ENCODE measurements at places on chromosomes 6 and 20.

DNA sequence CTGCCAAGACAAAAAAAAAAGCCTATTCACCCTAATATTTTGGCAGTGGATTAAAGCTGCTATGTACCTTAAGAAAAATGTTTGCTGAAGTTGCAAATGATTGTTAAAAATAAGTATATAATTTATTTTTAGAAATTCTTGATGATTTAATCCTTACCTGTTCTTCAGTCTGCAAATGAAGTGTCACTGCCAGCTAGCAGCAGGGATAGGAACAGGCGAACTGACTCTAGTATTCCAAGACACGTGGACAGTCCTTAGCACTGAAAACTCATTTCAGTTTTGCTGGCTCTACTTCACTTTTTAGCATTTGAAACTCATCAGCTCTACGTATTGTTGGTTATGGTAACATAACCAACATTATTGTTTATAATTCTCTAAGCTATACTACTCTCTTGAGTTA, 204.4 kb upstream of the ID4 start:
- DNase-seq, result no peak

DNA sequence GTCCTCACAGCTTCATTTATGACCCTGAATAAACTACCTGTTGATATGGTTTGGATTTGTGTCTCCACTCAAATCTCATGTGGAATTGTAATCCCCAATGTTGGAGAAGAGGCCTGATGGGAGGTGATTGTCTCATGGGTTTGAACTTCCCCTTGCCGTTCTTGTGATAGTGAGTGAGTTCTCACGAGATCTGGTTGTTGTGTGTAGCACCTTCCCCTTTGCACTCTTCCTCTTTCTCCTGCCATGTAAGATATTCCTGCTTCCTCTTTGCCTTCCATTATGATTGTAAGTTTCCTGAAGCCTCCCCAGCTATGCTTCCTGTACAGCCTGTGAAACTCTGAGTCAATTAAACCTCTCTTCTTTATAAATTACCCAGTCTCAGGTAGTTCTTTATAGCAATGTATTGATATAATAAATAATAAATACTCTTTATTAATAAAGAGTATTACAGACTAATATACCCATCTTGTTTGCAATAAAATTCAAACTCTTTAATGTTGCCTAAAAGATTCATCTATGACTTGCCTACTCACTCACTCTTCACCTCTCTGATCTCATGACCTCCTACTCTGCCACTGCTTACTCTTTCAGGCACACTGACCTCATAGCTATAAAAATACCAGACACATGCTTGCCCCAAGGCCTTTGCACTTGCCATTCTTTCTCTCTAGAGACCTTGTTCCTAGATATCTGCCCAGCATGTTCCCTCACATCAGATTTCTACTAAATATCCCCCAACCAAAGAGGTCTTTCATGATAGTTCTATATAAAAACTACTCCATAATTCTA, 256.4 kb upstream of the MARCKS start:
- peak; percentile 80 for DNase-seq

DNA sequence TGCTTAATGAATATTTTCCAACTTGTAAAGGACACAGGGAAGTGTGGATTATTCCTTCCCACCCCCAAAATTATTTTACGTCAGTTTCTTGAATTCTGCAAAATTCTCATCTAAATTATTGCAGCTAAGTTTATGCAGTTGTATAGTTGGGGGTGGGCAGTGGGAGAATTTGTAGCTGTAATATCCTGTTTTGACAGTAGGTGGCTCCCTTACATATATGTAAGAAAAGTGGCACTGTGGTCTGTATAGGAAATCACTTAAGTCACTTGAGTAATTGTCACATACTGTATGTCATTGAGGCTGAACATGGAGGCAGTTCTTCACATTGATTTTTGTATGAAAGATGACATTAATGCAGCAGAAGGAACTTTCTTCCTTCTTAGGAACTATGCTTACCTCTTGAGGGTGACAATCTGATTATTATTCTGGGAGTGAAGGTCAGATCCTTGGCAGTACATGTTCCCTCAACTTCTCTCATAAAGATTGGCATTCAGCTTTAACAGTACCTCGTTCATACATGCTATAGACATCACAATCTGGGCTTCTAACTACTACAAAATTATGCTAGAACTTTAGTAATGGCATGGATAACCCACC, 14.6 kb upstream of the CFAP206 start:
- DNase-seq, result peak; percentile 85

DNA sequence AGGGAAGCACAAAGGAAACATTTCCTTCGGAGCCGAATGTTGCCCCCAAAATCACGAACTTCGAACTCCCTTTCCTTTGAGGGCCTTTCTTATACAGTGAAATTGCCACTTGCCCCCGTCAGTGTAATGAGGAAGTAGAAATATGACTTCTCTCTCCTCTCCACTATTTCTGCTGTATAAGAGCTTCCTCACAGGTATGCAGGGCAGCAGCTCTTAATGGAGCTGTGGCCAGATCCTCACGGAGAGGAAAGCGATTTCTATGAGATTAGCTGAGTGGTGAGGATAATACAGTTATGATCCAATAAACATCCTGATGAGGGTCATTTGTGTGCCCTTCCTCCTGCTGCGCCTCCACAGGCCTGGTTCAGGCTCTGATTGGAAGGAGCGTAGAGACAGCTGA, 10.8 kb upstream of the CPNE5 start:
- no peak for DNase-seq

GRCh38 chr6:75657327-75657726, 55.6 kb downstream of the SENP6 start:
- no peak for DNase-seq

GRCh38 chr6:12545619-12546409, 170.8 kb upstream of the PHACTR1 start:
- DNase-seq, result no peak

- DNase-seq, result peak; percentile 26
Observed at GRCh38 chr6:160919723-160920440, 71.7 kb upstream of the MAP3K4 start.

DNA sequence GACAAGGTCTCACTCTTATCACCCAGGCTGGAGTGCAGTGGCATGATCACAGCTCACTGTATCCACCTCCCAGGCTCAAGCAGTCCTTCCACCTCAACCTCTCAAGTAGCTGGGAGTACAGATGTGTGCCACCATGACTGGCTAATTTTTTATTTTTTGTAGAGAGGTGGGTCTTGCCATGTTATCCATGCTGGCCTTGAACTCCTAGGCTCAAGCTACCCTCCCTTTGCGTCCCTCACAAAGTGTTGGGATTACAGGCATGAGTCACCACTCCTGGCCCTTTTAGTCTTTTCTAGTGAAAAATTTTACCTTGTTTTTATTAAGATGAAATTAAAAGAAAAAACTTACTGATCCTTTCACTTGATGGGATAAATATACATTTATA, 17.2 kb downstream of the CDC5L start:
- no peak for DNase-seq

DNA sequence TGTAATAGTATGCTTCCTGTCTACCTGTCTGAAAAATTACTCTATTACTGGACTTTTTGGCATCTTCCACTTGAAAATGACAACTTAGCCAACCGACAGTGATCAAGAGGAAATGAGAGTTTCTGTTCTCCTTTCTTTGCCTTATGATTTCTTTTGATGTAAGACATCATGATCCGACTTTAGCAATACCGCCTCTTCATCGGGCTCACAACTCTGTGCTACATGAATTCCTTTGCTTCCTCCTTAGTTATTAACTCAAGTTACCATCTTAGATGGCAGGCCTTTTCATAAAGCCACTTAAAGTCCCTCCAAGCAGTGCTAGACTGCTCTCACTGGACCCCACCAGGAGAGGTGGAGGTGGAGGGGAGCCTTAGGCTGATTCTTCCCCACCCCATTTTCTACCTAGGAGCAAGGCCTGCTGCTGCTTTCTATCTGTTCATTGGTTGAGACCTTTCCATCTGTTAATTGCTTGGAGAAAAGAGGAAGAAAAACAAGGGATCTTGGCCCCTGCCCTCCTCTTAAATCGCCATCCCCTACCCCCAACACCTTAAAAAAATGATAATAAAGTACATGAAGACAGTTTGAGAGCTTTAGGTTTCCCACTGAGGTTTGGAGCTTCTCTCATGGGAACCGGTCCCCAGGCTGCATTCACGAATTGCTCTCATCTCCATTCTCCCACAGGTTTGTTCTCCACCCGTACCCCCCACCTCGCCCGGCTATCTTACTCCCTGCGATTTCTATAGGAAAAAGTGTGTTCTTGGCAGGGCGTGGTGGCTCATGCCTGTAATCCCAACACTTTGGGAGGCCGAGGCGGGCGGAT, 21.6 kb upstream of the MCM3 start:
- DNase-seq, result peak; percentile 95

DNA sequence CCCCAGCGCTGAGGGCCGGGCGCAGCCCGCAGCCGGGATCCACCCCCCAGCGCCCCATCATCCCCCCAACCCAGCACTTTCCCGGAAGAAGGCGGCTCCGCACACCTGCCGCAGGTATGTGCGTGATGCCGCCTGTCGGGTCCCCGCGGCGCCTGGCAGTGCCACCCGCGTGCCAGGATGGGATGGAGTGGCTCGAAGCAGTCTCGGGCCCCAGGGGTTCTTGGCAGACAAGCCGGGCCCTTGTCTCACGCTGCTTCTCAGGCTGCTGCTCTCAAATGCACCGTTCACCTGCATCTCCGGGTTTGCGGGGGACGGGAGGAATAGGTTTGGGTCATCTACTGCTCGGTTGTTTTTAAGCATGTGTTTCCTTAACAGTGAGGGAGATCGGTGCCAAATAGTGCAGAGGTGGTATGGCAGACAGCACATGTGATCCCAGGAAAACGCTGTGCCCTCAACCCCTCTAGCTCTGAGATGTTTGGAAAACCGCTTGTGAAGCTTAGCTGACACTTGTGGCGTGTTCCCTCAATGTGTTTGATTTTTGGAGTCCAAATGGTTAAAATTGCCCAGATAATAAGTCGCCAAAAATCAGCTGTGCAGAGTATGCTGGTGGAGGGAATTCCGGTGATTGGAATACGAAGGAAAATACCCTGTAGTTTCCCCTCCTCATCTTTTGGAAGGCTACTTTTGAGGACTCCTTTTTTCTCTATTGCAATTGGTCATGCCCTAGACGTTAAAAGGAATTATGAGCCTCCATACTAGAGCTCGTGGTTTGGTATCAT, 926 bp downstream of the MYLIP start:
- no peak for DNase-seq

DNA sequence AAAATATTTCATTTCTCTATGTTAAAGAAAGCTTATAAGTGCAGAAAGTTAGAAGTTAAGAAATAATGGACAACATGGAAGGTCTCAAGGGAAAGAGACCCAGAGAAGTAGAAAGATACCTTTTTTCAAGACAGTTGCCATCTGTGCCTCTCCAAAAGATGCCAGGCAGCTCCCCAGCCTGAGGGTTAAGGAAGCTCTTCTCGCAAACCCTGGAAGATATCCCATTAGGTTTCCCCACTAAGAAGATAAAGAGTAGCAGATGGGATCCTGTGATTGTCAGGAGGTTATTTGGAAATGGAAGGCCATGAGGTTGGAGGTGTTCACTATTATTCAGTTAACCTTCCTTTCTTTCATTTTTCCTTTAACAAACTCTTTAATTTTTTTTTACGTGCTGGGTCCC, 110.1 kb upstream of the SIM1 start:
- no peak for DNase-seq

DNA sequence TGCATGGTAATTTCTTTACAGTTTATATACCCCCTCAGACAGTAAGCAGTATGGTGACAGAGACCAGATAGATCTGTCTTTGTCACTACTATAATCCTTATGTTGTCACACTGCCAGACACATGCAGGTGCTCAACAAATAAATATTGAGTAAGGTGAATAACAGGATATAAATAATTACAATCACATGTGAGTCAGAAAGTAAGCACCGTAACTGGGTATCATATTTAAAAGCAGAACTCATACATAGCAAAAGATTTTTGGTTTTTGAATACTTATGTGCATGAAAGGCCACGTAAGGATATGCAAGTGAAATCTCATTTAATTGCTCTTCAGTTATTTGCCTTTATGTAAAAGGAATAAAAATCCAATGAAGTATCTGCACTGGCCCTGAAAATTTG, 17.4 kb downstream of the CNBD2 start:
- DNase-seq, result no peak

GRCh38 chr6:162078667-162079066, 648.9 kb downstream of the PRKN start:
- no peak for DNase-seq

DNA sequence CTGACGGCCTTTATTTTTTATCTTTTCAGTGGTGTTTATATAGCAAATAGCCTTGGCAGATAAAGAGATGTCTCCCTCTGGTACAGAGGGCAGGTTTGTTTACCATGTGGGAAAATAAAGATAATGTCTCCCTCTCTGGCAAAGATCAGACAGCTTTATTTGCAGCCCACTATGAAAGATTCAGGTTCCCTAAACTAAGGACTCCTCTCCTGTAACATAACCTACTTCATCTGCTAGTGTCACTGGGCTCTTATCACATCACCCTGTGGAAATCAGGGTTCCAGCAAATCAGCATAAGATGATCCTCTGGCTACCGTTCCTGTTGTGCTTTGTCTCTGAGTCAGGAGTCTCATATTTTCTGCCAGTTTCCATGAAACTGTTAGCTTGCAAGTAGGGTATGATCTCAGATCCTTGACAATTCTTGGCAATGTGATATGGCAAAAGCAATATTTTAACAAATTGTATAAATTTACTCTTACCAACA, 3.1 kb downstream of the FBXL4 start:
- DNase-seq, result peak; percentile 3

- no peak for DNase-seq
Observed at GRCh38 chr20:58303547-58303946, 6.0 kb upstream of the RAB22A start.

- no peak for DNase-seq
Observed at GRCh38 chr6:118372413-118372812, 175.7 kb upstream of the PLN start.

GRCh38 chr6:8110117-8110721, 7.9 kb upstream of the EEF1E1 start:
- DNase-seq, result no peak

DNA sequence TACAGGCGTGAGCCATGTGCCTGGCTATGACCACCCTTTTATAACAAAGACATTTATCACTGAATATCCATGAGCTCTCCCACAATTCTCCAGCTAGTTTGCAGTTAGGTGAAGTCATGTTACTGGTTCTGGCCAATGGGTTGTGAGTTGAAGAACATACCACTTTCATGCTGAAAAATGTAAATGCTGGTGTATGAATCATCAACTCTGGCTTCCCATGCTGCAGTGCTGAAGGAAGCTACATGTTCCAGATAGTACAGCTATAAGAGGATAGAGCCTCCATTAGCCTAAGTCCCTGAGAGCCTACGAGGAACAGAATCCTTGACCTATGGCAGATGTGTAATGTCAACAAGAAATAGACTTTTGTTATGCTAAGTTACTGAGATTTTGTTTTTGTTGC, 180.4 kb downstream of the BTBD9 start:
- no peak for DNase-seq

GRCh38 chr6:152979116-152979515, 3.7 kb downstream of the FBXO5 start:
- no peak for DNase-seq

DNA sequence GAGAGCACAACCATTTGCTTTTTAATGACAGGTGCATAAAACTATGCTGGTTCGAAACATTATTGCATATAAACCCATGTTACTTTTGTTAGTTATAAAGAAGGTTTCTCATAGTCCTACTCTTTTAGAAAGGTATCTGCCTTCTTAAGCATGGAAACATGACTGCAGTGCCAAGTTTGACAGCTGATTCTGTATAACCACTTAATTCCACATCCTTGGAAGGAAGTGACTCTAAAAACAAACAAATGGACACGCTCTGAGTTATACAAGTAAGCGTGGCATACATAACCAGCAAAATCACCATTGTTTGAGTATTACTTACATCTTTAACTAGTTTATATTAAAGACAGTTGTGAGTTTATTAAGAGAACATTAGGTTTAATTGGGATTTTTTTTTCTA, 125.0 kb upstream of the HDGFL1 start:
- DNase-seq, result no peak

All from inflammatory macrophage (primary cell).